Keratinocyte (primary cell): ENCODE measurements at places on chromosomes 2 and 18. TPM values are rescaled to one million over a fixed set of nuclear protein-coding genes. Genes with fewer than 3 reads are reported as not detected.

TTC27 gene
- 15.9 to 28.7 TPM (median 16.9 TPM) in 3 replicates for polyA plus RNA-seq

- no peaks in the 10 kb centered on the region for H3K27me3 ChIP-seq
- H3K36me3 ChIP-seq: peaks cover 21% of the 10 kb centered on the region
- peaks cover 5% of the 10 kb centered on the region for H3K4me1 ChIP-seq
These were observed 5.7 kb downstream of the OTX1 start for GRCh38 chr2:63056107-63057050.

RGPD6 gene
- 6.3 to 15.6 TPM (median 8.5 TPM) in 3 replicates for polyA plus RNA-seq

GRCh38 chr18:8623549-8624106, 14.4 kb downstream of the RAB12 start:
- H3K27me3 ChIP-seq: no peaks in the 10 kb centered on the region
- H3K4me3 ChIP-seq: no peak overlapping the region
- peaks cover 3% of the 10 kb centered on the region for H3K4me1 ChIP-seq
- no peak for DNase-seq
- peaks cover 26% of the 10 kb centered on the region for H3K36me3 ChIP-seq

DNA sequence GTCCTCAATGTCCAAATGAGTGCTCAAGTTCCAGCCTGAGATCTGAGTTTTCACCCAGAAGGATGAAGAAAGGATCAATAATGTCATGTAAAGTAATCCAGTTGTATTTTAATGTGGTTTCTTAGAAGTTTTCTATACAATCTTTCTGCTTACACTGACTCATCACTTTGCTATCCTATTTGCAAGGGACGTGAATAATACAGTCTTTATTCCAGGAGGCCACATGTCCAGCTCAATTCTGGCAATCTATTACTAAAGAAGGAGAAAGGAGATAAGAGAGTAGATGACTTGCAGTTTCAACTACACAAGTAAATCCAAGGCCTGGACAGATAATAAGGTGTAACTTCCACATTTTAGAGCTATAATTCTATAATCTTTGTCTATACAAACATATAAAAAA, 601.1 kb upstream of the SETBP1 start:
- no peaks in the 10 kb centered on the region for H3K27me3 ChIP-seq
- H3K4me1 ChIP-seq: peaks cover 2% of the 10 kb centered on the region
- no peak overlapping the region for H3K4me3 ChIP-seq
- no peaks in the 10 kb centered on the region for H3K36me3 ChIP-seq

GRCh38 chr18:7877609-7878008, 310.5 kb downstream of the PTPRM start:
- DNase-seq: no peak
- H3K27me3 ChIP-seq: no peaks in the 10 kb centered on the region
- no peak overlapping the region for H3K27ac ChIP-seq
- no peak overlapping the region for H3K4me3 ChIP-seq
- no peaks in the 10 kb centered on the region for H3K36me3 ChIP-seq

EVA1A gene
- 11.5 to 14.6 TPM (median 12.5 TPM) in 3 replicates for polyA plus RNA-seq

ANKRD30BL gene
- polyA plus RNA-seq: not detected in 3 replicates

SPEG gene
- 18.8 to 36.1 TPM (median 19.0 TPM) in 3 replicates for polyA plus RNA-seq

MDH1B gene
- polyA plus RNA-seq: 0.56 to 1.0 TPM (median 0.91 TPM) in 3 replicates

ASNSD1 gene
- polyA plus RNA-seq: 23.9 to 40.0 TPM (median 30.7 TPM) in 3 replicates

DNA sequence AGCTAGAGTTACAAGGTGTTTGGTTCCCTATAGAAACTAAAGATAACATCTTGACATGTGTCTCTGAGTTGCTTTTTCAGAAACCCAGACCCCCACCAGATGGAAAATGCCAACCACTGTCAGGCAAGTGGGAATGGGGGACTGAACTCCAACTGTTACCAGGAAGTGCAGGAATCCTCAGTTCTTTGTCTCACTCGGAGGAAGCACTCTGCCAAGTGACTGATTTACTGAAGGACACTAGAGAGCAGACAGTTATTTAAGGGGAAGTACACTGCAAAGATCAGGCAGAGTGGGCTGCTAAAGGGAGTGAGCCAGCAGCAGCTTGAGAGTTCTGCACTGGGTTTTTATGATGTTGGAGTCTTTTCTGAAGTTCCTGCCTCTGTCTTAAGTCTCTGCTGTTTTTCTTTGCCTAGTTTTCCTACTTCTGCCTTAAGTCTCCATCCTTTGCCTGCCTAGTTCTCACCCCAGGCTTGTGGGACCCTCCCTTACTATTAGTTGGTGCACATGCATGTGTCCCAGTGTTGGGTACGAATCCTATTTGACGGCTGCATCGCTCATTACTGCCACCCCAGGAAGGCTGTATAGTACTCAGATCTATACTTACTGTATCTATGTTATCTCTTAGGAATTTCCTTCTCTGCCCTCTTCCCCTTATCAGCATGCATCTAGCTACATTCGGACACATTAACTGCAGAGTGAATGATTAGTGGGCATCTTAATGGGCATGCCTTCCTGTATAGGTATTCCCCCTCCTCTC, 97.1 kb downstream of the TEX51 start:
- H3K36me3 ChIP-seq: no peaks in the 10 kb centered on the region
- no peaks in the 10 kb centered on the region for H3K4me1 ChIP-seq
- no peak for DNase-seq
- no peaks in the 10 kb centered on the region for H3K27me3 ChIP-seq
- H3K27ac ChIP-seq: no peak overlapping the region
- H3K4me3 ChIP-seq: no peak overlapping the region

GRCh38 chr2:236769981-236770671, 200.5 kb downstream of the ACKR3 start:
- H3K4me3 ChIP-seq: peak overlapping the region; percentile 19
- peaks cover 30% of the 10 kb centered on the region for H3K4me1 ChIP-seq
- H3K27me3 ChIP-seq: no peaks in the 10 kb centered on the region

CDH7 gene
- polyA plus RNA-seq: not detected in 3 replicates

DNA sequence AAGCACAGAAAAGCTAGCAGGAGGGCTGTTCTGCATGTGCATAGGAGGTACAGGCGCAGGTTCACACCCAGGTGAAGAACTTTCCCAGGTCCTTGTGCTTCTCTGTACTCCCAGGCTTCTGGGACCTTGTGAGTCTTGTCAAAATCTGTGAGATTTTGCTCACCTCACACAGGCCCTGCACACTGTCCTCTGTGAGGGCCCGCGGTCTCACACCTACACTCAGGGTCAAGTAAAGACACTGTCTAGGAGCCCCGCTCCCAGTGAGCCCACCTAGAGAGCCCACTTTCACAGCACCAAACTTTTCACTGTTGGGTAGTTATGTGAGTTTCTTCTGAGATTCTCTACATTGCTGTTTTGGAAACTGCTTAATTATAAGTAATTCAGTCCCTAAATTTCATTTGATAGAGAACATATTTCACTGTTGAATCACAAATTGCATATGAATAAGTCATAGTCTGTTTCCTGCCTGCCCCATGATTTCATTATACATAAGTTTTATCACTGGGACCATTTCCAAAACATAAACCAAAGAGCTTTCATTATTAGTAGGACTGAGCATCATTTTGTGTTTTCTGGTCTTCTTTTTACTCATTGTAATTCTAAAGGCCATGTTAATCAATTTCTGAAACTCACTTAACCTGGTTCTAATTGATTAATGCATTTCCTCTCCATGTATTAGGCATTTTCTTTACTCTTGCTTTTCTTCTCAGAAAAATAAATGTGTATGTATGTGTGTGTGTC, 234.2 kb upstream of the SPOPL start:
- H3K4me1 ChIP-seq: peaks cover 15% of the 10 kb centered on the region
- peak overlapping the region; percentile 70 for H3K27ac ChIP-seq
- no peak overlapping the region for H3K4me3 ChIP-seq
- H3K36me3 ChIP-seq: no peaks in the 10 kb centered on the region

DNA sequence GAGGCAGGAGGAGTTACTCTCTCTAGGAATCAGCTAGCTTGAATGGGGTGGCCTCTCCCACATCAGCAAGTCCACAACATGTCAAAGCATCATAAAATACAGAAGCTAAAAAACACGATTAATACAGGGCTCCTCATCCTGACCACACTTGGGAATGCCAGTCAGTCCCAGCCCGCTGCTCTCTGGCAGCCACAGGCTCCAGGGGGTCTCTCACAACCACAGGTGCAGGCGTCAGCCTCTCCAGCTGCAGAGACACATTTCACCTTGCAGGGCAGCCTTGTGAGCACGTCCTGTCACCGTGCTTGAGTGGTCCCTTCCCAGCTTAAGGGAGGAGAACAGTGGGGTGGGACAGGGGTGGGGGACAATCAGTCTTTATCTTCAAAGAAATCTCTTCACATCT, 137.4 kb upstream of the SH3BP4 start:
- no peak overlapping the region for H3K27ac ChIP-seq
- H3K27me3 ChIP-seq: peaks cover 31% of the 10 kb centered on the region
- H3K36me3 ChIP-seq: no peaks in the 10 kb centered on the region
- H3K4me3 ChIP-seq: no peak overlapping the region
- DNase-seq: no peak

GRCh38 chr2:50431958-50432650, 599.8 kb downstream of the NRXN1 start:
- no peaks in the 10 kb centered on the region for H3K4me1 ChIP-seq
- H3K4me3 ChIP-seq: no peak overlapping the region
- no peaks in the 10 kb centered on the region for H3K27me3 ChIP-seq

- H3K36me3 ChIP-seq: no peaks in the 10 kb centered on the region
- H3K27me3 ChIP-seq: no peaks in the 10 kb centered on the region
- H3K27ac ChIP-seq: no peak overlapping the region
- DNase-seq: no peak
- peaks cover 42% of the 10 kb centered on the region for H3K4me1 ChIP-seq
- peak overlapping the region; percentile 66 for H3K4me3 ChIP-seq
These were observed 370 bp downstream of the KLHL29 start for GRCh38 chr2:23385351-23385747.

DNA sequence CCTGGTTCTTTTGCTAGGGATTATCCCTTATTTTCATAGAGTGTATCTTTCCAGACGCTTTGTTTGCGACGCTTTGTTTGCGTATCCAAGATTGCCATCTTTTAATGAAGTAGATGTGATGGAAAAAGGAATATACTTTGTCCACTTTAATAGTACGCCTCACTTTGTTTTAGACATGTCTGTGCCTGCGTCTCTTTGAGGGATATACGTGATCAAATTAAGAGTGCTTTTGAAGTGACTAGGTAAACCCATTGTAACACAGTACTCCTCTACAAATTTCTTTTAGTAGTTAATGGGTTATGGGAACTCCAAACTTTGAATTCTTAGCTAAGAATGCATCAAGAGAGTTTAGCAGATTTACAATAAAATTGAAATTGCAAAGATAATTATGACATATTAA, 27.9 kb downstream of the ACSL3 start:
- H3K4me1 ChIP-seq: peaks cover 45% of the 10 kb centered on the region
- no peak overlapping the region for H3K4me3 ChIP-seq
- H3K27ac ChIP-seq: no peak overlapping the region
- peaks cover 2% of the 10 kb centered on the region for H3K36me3 ChIP-seq
- no peaks in the 10 kb centered on the region for H3K27me3 ChIP-seq

RASGRP3 gene
- 0.44 to 0.97 TPM (median 0.56 TPM) in 3 replicates for polyA plus RNA-seq

- H3K4me3 ChIP-seq: no peak overlapping the region
- H3K36me3 ChIP-seq: no peaks in the 10 kb centered on the region
- H3K27ac ChIP-seq: no peak overlapping the region
- DNase-seq: no peak
- H3K4me1 ChIP-seq: peaks cover 8% of the 10 kb centered on the region
These were observed 138.9 kb upstream of the SETBP1 start for GRCh38 chr18:44541781-44542180.

DNA sequence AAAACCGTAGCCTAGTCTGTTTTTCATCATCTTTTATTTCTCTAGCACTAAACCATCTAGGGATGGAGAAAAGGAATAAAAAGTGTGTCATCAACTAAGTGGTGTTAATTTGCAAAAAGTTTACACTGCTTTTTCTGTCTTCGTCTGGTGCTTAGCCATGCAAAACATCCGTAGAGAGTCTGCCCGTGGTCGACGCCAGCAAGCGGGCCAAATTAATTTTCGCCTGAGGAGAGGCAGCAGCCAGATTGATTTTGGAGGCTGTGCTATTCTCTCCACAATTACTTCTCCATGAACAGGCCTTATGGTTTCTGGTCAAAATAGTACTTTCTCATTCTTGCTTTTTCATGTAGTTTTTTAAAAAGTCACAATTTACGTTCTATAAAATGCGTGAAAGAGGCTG, 46.3 kb downstream of the TNFRSF11A start:
- no peaks in the 10 kb centered on the region for H3K4me1 ChIP-seq
- no peak overlapping the region for H3K4me3 ChIP-seq
- H3K36me3 ChIP-seq: no peaks in the 10 kb centered on the region
- no peak for DNase-seq

DNA sequence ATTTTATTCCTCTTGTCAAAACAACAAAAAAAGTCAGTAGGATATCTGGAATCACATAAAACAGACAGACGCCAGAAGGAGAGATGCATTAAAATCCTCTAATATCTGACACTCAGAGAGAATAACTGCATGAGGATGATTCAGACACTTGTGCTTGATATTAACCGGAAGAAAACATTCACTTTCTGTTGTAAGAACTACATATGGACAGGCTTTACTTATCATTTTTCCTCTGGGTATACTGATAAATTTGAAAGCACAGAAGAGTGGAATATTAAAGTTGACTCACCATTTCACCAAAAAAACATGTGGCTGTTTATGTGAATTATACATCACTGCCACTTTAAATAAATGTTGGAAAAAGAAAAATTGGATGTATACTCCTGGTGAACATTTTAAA, 589.1 kb upstream of the CDH2 start:
- H3K4me1 ChIP-seq: peaks cover 4% of the 10 kb centered on the region
- H3K27me3 ChIP-seq: no peaks in the 10 kb centered on the region
- DNase-seq: no peak
- H3K4me3 ChIP-seq: no peak overlapping the region

DNA sequence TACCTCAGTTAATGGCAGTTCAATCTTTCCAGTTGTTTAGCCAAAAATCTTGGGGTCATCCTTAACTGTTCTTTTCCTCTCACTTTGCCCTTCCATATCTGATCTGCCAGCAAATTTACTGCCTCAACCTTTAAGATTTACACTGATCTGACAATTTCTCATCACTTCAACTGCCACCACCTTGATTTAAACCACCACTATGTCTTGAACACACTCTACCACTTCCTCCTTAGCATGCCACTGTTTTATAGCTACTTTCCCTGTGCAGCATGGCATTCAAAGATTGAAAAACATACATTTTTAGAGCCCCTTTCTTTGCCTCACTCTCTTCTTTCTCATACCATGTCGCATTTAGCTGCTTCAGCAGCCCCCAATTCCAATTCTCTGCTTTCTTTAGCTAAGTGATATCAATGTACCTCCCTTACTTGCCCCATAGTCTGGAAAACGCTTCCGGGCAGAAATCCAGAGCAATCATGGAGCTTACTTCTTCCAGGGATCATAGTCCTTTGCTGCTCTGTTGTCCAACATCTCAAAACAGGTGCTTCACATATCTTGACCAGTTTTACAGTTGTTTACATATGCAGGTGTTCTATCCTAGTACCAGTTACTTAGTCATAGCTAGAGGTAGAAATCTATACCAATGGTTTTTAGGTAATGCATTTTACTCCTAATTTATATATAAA, 10.9 kb downstream of the PGAP1 start:
- H3K36me3 ChIP-seq: peaks cover 7% of the 10 kb centered on the region
- H3K4me1 ChIP-seq: no peaks in the 10 kb centered on the region
- H3K4me3 ChIP-seq: no peak overlapping the region
- no peak for DNase-seq

CGREF1 gene
- 1.1 to 1.4 TPM (median 1.3 TPM) in 3 replicates for polyA plus RNA-seq

DNA sequence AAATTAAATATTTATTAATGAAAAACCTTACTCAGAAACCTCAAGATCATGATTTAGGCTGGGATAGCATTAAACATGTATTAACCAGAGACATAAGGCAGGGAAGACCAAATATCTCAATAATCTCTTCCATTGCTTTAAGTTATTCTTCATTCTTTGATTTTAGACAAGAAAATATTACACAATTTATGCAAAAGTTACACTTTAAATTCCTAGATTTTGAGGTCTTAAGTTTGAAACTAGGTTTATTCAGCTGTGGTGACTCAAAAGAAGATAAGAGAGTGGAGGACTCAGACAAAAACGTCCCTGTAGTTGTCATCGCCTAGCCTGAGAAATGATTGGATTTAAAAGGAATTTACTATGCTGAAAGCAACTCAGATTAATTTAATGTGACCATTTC, 1110.3 kb downstream of the DPP10 start:
- H3K27me3 ChIP-seq: no peaks in the 10 kb centered on the region
- no peak overlapping the region for H3K27ac ChIP-seq
- H3K4me1 ChIP-seq: no peaks in the 10 kb centered on the region
- no peaks in the 10 kb centered on the region for H3K36me3 ChIP-seq
- no peak overlapping the region for H3K4me3 ChIP-seq
